Stimulated activated CD8-positive, alpha-beta memory T cell treated with anti-CD3 and anti-CD28 coated beads, Interleukin-2, amount 100 ng/mL, for 1 hour (primary cell): ENCODE measurements at places on chromosomes 11 and 22.

GRCh38 chr22:38106814-38107578 is 3.5 kb downstream of the BAIAP2L2 start:
- no peak for DNase-seq

DNA sequence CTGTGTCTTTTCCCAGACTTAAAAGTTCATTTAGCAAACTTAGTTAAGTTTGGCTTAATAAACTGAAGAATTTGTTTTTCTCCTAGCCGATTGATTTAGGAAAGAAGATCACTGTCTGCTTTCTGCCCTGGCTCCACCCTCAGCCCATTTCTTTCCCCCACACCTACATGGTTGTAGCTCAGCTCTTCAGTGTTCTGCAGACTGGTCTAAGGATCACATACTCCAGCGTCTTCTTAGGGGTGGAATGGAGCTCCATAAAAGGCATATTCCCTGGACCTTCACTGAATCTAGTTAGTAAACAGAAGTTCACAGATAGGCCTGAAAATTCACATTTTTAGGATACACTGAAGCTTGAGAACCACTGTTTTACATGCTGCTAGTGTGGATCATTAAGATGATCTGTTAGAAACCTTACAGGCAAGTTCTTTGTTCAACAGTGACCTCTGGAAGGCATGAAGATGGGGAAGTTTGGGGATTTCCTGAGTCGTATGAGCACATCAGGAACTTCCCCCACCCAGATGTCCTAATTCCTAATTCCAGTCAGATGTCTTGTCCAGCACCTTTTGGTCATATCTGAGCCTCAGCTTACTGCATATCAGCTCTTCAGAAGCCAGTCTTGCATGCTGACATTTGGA is 16.8 kb downstream of the PIWIL4 start:
- DNase-seq = no peak

DNA sequence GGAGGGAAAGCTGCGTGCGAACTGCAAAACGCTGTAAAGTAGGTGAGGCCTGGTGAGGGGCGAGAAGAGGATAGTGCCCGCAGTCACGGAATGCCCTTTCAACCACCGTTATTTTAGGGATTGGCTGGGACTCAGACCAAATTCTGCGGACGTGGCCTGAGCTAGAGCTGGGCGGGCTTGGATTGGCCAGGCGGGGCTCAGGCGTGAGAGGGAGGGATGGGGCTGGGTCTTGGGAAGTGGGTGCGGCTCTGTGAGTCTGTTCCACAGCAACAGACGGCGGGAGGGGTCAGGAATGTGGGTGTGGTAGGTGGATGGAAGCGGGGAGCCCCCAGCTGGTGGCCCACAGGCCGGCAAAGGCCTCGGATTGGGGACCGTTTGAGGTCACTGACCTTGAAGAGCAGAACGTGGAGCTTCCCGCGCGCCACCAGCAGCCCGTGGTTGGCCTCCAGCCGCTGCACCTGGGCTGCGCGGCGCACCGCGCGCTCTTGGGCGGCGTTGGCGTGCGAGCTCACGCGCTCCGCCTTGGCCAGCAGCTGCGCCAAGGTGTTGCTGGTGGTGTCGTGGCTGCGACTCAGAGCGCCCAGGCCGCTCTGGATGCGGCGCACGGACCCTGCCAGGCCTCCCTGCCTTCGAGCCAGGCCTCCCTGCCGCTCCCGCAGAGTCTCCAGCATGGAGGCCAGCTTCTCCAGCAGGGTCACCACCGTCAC is 444 bp downstream of the CAVIN3 start:
- no peak for DNase-seq

DNA sequence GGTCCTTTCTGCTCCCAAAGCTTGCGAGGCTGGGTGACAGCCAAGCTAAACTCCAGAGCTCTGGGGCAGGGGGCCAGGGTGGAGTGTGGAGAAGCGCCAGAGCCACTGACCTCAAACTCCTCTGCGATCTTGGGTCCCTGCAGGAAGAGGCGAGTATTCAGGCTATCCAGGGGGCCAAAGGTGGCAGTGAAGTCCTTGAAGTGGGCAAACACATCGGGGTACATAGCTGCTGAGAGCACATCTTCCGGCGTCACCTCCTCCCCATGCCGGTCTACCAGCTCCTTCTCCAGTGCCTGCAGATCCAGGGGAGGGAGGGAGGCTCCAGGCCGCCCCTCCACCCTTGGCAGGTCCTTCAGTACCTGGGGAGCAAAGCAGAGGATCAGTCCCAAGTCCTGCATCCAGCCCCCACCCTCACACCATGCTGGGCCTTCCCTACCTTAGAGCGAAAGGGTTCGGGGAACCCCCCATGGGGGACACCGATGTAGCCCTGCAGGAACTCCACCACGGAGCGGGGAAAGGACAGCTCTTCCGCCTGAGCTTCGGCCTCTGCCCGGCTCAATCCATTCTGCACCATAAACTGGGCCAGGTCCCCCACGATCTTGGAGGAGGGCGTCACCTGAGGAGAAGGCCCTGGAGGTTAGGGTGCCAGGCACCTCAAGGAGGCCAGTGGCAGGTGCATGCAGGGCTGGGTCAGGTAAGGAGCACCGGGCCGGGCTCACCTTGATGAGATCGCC is 6.4 kb downstream of the RCE1 start:
- DNase-seq = no peak

DNA sequence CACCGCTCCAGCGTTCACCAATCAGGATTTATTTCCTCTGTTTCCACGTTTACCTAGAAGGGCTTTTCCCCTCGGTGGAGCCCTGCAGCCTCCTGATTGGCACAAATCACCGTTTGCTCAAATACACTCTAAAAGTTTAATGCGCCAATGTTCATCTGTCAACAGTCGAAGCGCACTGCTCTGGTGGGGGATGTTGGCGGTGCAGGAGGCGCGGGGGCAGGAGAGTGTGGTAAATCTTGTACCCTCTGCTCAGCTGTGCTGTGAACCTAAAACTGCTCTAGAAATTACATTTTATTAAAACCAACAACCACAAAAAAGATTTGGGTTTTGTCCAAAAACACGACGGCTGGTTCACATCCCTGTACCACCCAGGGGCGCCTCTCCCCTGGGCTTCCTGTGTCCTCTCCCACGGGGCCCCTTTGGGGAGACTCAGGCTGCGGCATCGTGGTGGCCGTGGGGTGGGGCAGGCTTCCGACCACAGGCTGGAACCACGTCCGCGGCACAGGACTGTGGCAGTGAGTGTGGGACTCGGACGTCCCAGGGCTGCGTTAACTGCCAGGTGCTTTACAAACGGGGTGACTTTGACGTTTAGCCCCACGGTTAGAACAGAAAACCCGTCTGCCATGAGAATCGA is 13.5 kb downstream of the TTLL8 start:
- no peak for DNase-seq

DNA sequence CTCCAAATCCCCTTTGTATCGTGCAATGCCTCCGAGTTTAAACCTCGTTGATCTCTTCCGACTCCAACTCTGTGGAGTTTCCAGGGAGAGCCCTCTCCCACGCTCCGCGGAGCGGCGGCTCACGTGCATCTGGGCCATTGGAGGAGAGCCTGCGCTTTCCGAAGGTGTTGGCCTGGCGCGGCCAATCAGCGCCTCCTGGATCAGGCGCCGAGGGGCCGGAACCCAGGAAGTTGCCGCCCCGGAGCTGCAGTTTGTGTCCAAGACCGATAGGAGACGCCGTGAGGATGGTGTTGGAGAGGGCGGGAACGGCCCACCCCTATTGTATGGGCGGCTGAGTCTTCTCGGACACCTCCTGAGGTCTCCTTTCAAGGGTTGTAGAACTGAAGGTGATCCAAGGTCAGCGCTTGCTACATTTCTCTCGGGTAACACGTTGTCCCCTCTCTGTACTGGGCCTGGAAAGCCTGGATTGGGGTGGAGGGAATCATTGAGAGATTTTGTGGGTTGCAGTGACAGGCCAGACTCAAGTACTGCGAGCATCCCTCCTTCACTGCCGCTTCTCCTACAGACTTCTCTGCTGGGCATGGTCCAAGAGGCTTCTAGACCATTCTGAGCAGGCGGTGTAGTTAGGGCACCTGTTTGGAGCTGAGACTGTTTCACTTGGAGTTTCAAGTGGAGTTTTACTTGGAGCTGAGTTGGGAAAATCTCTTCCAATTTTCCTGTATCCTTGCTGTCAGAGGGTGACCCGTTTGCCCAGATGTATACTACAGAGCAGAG is 1.7 kb downstream of the ADAMTS15 start:
- no peak for DNase-seq

DNA sequence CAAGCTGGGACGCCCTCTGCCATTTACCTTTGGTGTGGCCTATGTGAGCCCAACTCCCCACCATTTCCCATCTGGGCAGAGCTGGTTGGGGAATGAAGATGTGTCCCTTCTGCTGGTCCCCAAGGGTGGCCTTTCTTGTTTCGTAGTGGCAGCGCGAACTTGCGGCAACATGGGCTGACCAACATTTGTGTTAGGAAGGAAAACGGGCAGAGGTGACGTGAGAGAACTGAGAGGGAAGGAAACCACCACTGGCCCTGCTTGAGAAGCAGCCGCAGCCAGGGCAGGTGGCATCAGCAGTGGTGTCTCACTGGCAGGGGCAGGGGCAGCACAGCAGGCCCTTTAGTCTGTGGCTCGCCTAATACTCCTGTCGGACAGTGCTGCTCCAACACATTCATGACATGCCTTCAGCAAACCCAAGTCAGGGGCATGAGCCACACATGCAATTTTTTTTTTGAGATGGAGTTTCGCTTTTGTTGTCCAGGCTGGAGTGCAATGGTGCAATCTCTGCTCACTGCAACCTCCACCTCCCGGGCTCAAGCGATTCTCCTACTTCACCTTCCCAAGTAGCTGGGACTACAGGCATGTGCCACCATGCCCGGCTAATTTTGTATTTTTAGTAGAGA is 29.9 kb downstream of the LRRC74B start:
- DNase-seq = no peak

DNA sequence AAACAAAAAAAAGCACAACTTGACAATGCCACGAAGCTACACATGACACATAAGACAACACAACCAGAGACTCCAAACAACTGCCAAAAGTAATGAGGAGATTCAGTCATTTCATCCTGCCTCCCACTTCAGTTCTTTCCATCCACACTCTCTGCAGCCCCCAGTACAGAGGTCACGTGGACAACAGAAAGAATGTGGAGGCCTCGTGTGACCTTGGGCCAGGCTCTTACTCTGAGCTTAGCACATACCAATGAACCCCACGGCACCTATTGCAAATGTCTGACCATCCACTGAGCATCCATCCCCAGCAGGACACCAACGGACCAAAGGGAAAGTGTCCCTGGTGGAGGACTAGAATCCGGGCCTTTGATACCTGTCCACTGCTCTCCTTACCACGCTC is 12.5 kb downstream of the CBX7 start:
- DNase-seq = no peak

DNA sequence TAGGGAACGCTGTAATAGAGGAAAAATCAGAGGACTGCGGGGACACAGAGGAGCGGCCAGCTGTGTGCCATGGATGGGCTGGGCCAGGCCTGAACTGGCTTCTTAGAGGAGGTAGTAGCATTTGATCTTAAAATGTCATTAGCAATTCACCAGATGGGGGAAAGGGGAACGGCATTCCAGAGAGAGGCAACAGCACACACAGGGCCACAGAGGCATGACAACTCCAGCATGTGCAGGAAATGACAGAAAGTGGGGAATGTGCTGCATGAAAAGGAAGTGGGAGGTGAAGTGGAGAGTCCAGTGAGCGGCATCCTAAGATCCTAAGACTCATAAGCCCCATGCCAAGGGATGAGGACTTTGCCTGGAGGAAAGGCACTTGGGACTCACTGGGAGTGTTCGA is 69.0 kb downstream of the UBASH3B start:
- no peak for DNase-seq

DNA sequence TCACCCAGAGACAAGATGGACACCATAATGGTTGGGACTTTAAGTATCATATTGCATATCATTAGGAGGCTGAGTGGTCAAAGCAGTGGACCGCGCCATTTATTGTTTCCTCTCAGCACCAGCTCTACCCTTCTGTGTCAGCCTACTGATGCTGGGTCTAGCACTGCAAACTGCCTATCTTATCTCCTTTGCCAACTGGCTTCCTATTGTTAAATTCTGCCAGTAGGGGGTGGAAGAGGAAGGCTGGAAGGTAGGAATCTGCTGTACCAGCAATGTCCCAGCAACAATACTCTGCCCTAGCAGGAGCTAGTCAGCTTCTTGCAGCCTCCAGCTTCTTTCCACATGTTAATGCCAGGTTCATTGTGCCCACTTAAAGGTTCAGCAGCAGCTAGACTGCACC is 367.1 kb upstream of the PDGFD start:
- DNase-seq = no peak

DNA sequence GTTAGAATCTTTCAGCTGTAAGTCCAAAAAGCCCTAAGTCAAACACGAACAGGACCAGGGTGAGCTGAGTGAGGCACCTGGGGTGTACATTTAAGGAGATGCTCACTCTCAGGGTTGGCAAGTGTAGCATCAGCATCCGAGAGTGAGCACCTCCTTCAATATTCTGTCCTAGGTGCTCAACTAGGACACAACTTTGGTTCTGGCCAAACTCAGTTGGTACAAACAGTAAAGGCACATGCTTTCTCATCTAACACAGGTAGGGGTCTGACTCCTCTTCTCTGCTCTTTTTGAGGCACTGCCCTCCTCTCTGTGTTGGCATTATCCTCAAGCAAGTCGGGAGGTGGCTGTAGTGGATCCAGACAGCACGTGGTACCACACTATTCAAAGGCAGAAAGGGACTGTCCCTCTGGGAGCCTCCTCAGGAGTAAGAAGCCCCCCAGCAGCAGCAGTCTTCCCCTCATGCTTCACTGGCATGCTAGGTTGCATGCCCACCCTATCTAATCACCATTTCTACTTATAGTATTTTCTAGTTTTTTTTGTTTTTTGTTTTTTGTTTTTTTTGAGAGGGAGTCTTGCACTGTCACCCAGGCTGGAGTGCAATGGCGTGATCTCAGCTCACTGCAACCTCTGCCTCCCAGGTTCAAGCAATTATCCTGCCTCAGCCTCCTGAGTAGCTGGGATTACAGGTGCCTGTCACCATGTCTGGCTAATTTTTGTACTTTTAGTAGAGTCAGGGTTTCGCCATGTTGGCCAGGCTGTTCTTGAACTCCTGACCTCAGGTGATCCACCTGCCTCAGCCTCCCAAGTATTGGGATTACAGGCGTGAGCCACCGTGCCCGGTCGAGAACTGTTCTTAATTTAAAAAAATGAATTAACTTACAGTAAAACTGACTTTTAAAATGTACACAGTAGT is 14.7 kb upstream of the MAPK1 start:
- no peak for DNase-seq

DNA sequence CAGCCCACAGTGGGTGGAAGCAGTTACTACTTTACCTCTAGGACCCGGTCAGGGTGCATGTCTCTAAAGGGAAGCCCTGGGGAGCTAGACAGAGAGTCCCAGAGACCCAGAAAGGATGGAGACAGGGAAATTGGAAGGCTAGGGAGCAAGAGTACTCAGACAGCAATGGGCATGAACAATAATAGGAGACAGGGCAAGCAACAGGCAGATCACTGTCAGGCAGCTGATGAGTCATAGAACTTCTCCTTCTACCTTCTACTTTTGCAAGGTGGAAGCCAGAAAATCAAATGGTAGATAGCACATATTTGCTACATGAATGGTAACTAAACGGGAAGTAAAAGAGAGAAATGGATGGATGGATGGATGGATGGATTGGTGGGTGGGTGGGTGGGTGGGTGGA is 19.6 kb downstream of the CD5 start:
- DNase-seq = no peak

DNA sequence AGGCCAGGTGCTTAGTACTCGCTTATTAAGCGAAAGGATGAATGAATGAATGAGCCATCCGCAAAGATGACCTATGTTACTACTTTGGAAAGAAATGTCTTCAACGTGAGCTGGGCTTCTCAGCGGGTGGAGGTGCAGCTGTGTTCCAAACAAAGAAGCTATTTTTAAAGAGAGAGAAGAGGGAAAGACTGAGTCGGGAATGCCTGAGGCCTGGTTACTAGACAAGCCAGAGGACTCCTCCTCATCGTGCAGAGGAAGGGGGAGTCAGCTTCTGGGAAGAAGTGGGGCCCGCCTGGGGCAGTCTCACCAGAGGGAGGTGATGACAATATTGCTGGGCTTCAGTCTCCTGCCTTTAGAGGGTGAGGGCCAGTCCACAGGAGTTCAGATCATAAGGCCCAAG is 30.4 kb upstream of the CD5 start:
- no peak for DNase-seq
